ENCODE measurements at places on chromosomes 2 and 18.

DNA sequence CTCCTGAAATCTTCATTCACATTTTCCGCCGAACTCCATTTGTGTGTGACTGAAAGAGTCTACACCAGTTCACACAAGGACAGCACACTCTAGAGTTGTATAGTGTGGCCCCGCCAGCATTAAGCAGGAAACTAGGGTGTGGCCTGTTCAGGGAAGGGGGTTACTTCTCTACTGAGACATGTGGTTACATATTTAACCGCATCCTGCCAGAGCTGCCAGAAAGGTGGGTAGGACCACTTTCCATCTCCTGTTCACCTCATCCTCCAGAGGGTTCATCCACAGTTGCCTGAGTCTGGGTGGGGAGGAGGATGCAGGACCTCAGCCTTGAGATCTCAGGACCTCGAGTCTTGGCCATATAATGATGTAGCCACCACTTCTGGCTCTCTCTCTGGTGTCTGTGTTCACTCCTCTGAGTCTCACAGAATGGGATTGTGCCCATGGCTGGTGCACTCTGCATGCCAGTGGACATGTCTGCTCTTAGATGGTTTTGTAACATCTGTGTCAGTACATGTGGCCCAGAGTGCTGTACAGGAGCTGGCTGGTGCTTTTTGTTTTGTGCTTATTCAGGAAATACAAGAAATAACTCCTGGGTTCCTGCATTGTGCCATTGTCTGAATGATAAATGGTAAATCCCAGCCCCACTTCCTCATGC lies 7.7 kb upstream of the SP140L start:
- H3K27me3 ChIP-seq = no peaks in the 10 kb centered on the region
- H3K27ac ChIP-seq = no peak overlapping the region
- no peak for DNase-seq

- no peak overlapping the region for H3K27ac ChIP-seq
- no peak overlapping the region for H3K4me3 ChIP-seq
- no peaks in the 10 kb centered on the region for H3K36me3 ChIP-seq
These were observed 110.0 kb downstream of the FEZ2 start for GRCh38 chr2:36487947-36488346.

DNA sequence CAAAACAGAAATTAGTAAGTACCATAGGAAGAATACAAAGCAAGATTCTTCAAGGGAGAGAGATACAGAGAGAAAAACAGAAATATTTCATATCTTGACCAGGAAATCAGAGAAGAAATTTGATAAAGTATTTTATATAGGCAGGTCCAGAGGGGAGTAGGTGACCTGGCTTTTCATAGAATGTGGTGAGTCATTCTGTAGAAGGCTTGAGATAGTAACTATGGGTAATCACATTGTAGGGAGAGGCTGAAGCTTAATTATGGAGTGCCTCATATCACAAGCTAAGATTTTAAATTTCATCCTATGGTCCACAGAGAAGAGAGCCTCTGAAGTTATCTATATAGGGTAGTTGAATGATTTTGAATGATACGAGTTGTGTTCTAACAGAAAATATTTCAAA lies 195.0 kb upstream of the CYRIA start:
- H3K4me3 ChIP-seq = no peak overlapping the region
- no peak overlapping the region for H3K27ac ChIP-seq
- peaks cover 4% of the 10 kb centered on the region for H3K4me1 ChIP-seq
- no peak for DNase-seq

GRCh38 chr2:154481336-154481735 lies 217.2 kb upstream of the KCNJ3 start:
- H3K4me3 ChIP-seq = no peak overlapping the region
- no peak overlapping the region for H3K27ac ChIP-seq
- H3K4me1 ChIP-seq = no peaks in the 10 kb centered on the region
